Calu3 (cell line): ENCODE measurements at places on chromosomes 7 and 10.
A peak's percentile ranks its signal among the peaks of the same experiment; 100 is the strongest.

DNA sequence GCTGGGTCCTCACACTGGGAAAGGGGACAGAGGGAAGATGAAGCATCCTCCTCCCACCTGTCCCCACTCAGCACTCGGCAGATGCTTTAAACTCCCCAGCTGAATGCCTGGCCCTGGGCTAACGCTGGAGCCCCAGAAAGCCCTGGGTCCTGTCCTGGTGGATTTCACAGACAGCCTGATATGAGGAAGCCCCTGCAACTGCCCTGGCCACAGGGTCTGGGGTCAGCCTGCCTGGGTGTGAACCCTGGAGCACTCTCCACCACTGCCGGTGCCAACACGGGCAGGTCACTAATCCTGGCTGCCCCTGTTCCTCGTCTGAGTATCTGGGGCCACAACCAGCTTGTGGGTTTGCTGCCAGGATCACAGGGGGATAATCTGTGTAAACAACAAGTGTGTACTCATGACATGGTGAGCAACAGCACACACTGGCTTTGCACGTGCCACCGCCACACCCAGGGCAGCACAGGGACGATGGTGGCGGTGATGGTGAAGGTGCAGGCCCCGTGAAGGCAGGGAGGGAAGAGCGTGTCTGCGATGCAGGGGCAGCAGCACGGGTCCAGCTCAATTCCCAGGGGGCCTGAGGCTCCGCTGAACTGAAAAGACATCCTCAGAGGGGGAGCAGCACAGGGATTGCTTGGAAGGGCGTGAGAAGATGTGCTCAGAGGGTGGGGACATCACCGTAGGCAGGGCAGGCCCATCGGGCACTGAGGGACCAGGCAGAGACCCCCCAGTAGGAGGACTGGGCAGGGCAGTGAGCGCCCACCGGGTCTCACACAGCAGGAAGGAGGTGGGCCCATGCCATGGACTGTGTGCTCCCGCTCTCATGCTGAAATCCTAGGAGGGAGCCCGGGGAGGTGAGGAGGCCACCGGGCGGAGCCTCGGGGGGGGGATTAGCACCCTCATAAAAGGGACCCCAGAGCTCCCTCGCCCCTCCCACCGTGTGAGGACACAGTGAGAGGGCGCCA lies 238.7 kb downstream of the MAD1L1 start:
- DNase-seq: no peak

DNA sequence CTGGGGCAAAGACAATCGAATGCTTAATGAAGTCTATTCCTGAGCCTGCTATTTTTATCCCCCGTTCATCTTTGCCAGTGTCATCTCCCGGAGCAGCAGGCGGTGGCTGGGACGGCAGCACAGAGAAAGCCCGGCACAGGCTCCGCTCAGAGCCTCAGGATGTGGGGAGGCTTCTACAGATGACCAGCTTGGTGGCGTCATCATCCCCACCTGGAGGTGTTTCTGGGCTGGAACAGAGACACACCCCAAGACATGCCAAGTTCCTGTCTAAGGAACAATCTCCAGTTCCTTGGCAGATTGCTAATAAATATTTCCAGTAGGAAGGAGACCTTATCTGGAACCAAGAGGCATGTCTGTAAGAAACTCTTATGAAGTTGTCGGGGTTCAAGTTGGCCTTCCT lies 552.4 kb upstream of the MGMT start:
- DNase-seq: no peak

GRCh38 chr10:76430061-76430645 lies 998.7 kb downstream of the LRMDA start:
- no peak for DNase-seq

DNA sequence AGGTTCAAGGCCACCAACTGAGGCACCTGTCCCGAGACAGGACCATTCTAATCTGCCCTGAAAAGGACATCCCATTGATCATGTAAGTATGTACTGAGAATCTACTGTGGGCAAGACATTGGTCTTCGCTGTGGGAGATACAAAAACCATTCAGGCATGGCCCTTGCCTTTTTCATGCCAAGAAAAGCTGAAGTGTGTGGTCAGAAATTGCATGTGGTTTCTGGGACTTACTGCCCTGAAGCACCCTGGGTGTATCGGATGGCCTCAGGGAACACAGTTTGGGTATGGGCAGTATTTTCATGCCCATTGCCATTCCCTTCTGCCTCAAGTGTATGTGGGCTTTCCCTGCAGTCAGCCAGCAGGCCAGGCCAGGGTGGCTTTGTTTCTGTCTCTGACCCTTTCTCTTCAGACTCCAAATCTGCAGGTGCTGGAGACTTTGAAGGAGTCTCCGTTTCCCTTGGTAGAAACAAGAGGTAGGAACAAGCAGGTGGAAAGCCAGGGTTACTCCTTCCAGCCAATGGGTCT lies 285.7 kb downstream of the ZEB1 start:
- DNase-seq: no peak

- no peak for DNase-seq
Observed at GRCh38 chr10:120076996-120077706, 184.6 kb downstream of the SEC23IP start.

DNA sequence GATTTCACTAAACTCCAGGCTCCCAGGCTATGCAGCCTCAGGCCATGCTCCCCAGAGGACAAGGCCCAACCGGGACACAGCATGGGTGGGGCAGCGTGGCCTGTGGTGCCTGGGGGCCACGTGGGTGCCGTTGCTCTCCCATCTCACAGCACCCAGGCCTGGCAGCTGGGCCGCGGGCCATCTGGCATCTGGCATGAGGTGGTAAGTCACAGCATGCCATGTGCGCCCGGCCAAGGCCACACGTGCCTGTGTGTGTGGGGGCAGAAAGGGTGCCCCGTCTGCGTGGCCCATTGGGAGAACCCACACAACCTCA lies 204.1 kb downstream of the EBF3 start:
- DNase-seq: no peak

DNA sequence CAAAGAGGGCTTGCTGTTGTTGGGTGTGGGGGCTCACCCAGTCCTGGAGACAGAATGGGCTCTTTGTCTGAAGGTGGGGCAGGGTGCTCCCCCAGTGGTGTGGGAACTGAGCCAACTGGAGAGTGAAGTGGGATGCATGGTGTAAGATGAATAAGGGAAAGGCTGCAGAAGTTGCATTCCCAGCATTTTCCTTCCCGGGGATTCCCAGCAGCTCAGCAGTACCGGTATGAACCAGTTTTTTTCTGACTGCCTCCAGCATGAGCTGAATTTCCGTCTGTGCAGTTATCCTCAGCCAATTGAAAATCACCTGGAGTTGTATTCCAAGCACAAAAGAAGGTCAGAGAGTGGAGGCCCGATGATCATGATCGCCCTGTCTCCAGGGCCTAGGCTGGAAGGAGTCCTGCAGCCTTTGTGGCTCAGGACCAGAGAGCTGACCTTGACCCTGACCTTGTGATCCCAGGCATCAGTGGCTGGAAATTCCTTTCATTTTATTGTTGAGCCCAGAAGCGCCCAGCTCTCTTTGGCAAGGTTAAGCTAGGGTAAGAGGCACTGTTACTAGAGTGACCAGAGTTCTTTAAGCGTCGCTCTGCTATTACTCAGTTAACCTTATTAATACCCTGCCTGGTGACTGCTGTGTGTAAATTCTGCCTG lies 33.4 kb downstream of the OGDH start:
- DNase-seq: peak; percentile 88

DNA sequence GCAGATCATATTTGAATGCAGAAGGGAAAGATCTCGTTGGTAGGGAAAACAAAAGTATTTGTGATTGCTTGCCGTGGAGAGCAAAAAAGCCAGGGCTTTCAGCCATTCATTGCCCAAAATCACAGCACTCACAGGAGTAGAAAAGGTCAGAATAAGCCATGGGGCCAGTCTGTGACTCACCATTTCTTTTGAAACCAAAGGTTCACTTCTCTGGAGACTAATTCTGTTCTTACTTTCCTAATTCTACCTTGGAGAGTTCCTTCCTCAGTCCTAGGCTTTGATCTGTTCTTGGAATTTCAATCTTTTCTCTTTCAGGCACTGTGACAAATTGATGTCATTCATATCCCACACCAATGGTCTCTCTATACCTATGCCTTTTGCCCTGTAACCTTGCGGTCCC lies 54.1 kb upstream of the FAM180A start:
- no peak for DNase-seq

DNA sequence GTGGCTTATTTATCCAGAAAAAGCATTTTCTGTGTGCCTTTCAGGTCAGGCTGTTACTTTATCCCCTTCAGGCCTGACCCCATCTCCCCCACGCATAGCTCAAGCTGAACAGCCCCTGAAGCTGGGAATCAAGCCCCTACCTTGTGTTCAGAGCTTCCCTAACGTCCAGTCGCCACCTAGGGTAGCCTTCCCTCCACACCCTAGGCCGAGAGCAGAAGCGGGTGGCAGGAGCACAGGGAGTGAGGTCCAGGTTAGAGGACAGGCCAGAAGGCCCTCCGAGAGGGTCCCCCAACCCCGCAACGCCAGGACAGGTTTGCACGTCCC lies 479 bp upstream of the SEMA4G start:
- no peak for DNase-seq
